Fibroblast of upper back skin (primary cell): ENCODE measurements at places on chromosomes 5 and 9.

GRCh38 chr9:89179895-89180734 is 1.5 kb upstream of the SHC3 start:
- peak; percentile 98 for DNase-seq

- no peak for DNase-seq
These were observed 264.8 kb downstream of the HSPA4 start for GRCh38 chr5:133316346-133317343.

- DNase-seq, result no peak
These were observed 52.7 kb downstream of the DENND4C start for GRCh38 chr9:19283072-19283710.

GRCh38 chr9:121451586-121451985 is 48.1 kb downstream of the GGTA1 start:
- no peak for DNase-seq

DNA sequence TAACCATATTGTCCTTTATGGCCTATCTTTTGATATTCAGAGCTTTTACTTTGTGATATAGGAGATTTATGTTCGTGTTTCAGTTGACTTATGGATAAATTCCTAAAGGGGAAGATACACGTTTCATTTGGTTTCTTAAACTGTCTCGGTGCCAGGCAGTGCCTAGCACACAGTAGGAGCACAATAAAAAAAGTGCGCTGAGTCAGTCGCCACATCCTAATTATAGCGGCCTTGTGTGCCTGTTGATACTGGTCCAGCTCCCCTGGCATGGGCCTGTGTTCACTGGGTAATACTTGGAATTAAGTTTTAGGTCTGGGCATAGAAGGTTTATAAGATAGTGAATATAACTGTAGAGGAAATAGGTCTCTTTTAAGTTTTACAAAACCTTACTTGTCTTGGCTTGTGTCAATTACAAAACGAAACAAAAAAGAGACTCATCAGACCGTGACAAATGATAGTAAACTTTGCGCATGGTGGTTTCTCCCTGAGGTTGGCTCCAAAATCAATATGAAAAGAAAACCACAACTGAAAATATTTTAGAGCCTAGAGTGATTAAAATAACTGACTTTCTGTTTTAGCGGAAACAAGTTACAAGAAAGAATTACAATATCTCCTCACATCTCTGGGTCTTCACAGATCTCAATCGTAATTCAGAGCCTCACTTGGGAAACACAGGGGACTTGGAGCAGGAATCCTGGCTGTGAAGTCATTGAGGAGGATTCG is 84.8 kb downstream of the MVB12B start:
- peak; percentile 33 for DNase-seq

DNA sequence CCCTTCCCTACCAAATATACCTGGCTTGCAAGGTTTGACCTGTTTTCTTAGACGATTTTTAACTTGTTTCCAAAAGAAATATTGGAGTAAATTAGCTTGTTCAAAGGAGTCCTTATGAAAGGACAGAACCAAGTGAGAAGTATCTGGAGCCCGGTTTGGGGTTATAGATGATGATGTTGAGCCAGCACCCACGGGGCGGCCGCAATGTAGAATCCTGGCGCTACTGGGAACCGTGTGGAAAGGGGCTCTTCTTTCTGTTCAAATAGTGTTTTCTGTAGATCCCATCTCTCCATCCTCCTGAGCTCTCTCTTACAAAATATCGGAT is 517 bp upstream of the EXOSC2 start:
- DNase-seq, result no peak

DNA sequence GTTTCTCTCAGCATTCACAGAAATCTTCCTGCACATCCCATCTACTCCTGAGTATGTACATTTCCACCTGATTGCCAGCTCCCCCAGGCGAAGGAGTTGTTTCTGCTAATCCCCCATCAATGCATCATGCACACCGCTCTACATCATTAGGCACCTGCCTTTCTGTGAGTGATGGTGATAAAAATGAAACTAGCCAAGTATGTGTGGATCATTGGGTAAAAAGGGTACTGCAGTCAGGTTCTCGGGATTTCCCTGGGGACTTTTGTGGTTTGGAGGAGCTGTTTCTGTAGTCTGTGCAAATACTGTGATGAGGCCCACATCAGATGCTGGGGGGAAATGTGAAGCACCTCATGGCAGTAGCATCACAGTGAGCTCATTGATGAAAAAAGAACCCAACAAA is 30.4 kb downstream of the CAMK4 start:
- DNase-seq, result peak; percentile 50

DNA sequence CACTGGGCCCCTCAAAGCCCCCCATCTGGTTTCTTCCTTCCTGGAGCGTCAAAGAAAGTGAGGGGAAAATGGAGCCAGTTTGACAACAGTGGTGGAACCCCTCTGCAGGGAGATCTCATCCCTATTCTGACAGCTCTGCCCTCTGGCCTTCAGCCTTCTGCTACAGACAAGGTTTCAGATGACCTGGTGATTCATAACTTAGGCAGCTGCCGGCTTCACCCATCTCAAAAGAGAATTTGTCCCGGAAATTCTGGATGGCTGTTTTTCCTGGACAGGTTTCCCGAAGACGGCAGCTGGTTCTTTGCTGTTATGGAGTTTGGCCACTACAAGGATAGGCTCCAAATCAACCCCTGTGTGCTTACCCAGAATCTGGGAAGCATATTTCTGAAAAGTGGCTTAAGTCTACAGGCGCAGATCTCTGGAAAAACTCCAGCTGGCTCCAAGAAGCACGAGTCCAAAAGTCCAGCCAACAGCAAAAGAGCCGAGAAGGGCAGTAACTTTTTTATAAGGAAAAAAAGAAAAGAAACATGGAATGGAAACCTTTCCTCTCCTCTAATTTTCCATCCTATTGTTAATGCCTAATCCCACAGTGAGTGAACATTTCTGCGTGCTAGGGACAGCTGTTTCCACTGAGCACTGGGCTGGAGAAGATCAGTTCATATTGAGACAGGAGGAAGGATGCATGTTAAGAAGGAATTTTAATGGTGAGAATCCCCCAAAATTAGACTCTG is 54.5 kb downstream of the ZNF366 start:
- peak; percentile 90 for DNase-seq

DNA sequence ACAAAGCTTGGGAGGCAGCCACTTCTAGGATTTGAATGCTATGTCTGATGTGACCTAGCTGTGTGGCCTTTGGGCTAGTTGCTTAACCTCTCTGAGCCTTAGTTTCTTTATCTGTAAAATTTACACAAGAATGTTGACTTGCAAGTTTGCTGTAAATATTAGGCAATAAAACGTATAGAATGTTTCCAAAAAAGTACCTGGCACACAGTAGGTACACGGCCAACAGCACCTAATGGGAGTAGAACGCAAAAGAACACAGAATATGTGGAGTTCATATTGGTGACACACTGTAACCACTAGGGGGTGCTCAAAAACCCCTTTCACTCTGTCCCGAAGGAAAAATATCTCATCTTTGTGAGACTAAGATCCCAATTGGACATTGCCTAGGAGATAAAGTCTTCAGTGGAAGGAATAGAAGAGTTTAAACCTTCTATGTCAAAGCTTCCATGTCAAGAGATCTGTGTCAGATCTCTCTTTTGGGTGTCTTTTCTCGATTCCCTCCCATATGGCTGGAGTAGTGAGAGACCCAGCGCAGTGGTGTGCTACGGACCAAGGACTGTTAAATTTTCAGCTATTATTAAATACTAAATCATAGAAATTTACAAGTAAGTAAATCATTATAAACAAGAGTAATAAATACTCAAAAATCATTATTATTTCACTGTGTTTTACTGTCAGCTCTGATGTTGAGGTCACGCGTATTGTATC is 145.4 kb upstream of the RAD23B start:
- peak; percentile 30 for DNase-seq

DNA sequence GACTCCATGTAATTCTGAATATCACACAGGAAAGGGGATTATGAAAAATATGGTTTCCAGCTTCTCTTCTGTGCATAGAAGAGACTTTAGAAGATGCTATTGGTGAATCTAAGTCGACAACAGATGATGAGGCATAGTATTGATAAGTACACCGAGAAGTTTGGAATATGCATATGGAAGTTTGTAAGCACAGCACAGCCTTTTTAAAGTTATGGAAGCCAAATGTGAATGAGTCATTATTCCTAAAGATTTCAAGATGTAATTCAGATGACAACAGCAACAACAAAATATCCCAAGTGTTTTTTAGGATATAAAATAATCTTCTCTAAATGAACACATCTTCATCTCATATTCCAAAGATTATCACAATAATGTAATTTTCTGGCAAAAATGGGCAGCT is 1723.3 kb downstream of the EFNA5 start:
- peak; percentile 6 for DNase-seq

GRCh38 chr5:63049935-63050334 is 471.3 kb downstream of the LRRC70 start:
- no peak for DNase-seq

DNA sequence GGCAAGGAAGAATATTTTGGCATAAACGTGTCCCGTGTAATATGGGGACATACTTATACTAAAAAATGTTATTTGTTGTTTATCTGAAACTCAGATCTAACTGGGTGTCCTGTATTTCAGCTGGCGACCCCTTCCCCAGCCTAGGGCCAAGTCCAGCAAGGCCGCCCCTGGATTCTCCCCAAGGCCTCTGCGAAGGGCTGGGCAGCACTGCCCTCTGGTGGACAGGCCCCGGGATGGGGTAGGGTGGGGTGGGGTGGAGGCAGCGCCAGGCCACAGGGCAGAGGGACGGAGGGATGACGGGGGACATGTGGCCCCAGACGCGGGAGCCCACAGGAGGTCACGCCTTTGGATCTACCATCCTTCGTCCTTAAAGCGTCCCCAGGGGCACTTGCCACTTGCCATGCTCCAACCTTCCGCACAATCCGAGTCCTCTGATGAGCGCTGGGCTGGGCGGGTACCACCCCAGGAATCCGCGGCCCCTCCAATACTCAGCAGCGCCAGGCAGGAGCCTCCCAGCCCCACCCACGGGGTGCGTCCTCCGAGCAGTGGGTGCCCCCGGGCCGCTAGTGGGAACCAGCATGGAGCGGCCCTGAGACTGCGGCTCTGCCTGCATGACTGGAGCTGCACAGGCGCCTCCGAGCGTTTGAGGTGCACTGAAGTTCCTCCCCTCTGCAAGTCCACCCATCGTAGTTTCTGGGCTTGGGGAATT is 7.1 kb upstream of the AGPAT2 start:
- DNase-seq, result no peak

DNA sequence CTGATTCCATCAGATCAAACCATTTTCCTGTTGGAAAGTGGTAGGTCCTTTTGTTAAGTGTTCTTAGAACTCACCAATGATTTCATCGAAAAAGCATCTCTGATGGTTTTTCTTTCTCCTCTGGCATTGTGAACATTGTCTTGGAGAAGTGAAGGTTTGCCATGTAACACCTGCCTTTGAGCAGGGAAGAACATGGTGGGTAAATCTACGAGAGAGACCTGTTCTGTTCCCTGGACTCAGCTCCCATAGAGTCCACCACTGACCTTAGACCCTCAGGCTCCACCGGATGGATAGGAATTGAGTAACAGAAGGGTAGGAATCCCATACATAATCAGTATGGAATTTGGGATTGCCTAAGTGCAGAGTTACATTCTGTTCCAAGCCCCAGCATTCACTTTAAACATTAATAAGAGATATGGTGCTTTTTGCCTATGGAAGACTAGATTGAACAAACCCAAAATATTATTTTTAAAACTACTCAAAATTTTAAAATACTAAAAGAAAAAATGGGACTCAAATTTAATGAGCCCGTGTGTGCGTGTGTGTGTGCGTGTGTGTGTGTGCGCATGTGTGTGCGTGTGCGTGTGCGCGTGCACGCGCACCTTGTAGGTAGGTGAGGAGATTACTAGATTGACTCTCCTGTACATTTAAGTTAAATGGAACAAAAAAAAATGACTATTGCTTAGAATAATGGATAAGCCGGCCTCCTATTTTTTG is 92.0 kb downstream of the C9orf152 start:
- DNase-seq, result peak; percentile 83

GRCh38 chr9:108618906-108619550 is 236.8 kb downstream of the ACTL7B start:
- peak; percentile 77 for DNase-seq

DNA sequence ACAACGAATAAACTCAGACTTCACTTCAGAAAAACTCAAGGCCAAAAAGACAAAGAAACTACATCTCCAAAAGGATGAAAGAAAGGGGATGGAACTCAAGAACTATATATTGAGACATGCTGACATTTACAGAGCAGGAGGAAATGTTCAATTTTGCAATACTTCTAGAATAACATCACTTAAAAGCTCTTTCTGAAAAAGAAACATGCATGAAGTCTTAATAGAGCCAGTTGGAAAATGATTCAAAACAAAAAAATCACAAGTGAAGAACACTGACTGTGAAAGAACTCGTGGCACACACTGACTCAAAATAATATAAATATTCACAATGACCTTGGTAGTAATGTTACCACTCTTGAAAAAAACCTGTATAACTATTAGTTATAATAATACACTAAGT is 267.8 kb upstream of the NREP start:
- DNase-seq, result peak; percentile 39

DNA sequence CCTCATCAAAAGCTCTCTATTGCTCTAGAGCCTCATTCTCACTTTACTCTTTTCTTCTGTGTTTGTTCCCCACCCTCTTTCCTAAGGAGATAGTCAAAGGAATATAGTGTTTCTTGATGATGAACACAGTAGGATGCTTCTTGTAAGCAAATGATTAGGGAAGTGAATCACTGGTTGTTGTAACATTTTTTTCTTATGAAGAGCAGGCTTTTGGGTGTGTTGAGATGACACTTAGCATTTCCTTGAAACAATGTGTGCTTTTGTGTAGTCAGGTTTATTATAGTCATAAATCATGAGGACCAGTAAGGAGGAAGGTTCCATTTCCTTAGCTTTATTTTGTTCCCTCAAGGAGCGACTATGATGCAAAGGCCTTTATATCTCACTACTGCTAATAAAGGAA is 1991.3 kb upstream of the C9orf72 start:
- peak; percentile 1 for DNase-seq

DNA sequence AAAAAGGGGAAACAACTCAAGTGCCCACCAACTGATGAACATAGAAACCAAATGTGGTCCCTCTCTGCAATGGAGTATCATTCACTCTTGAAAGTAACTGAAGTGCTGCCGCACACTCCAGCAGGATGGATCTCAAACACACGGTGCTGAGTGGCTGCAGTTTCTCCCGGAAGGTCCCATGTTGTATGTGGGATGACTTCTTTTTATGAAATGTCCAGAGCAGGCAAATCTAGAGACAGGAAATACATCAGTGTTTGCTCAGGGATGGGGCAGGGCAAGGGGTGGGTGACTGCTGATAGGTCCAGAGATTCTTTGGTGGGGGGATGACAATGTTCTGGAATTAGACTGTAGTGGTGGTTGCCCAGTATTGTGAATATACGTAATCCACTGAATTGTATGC is 89.9 kb upstream of the ADAMTS2 start:
- no peak for DNase-seq
